ENCODE measurements at places on chromosomes 12 and 14. TPM values are rescaled to one million over a fixed set of nuclear protein-coding genes. Genes with fewer than 3 reads are reported as not detected.

DNA sequence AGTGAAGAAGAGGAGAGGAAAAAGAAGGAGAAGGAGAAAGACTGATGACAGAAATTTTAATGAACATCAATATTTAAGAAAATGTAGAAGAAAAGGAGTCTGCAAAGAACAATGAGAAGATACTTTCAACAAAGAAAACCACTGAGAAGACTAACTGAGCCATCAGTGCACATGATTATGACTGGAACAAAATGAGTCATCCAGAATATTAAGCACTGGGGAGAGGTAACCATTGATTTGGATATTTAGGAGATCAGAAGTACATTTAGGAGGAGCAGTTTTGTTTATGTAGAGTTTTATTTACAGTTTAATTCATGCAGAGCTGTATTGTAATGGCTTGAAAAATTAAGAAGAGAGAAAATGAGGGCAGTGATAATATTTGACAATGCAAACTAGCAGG, 159.1 kb downstream of the C12orf50 start:
- H3K27ac ChIP-seq, result no peak overlapping the region
- H3K4me3 ChIP-seq, result no peak overlapping the region
- H3K4me1 ChIP-seq, result no peaks in the 10 kb centered on the region
- DNase-seq, result no peak
- no peaks in the 10 kb centered on the region for H3K27me3 ChIP-seq

- peak overlapping the region; percentile 91 for H3K27ac ChIP-seq
- H3K27me3 ChIP-seq, result no peaks in the 10 kb centered on the region
- peaks cover 24% of the 10 kb centered on the region for H3K4me1 ChIP-seq
- no peaks in the 10 kb centered on the region for H3K36me3 ChIP-seq
- DNase-seq, result peak; percentile 72
- no peak overlapping the region for H3K4me3 ChIP-seq
Observed at GRCh38 chr12:6215932-6216494, 15.8 kb downstream of the CD9 start.

- H3K4me3 ChIP-seq, result no peak overlapping the region
- peaks cover 18% of the 10 kb centered on the region for H3K4me1 ChIP-seq
- no peaks in the 10 kb centered on the region for H3K27me3 ChIP-seq
Observed at GRCh38 chr12:120101182-120101581, 15.4 kb downstream of the RAB35 start.

- no peak overlapping the region for H3K27ac ChIP-seq
- no peaks in the 10 kb centered on the region for H3K4me1 ChIP-seq
- no peaks in the 10 kb centered on the region for H3K36me3 ChIP-seq
- H3K27me3 ChIP-seq, result no peaks in the 10 kb centered on the region
- DNase-seq, result no peak
Observed at GRCh38 chr12:46217541-46218321, 51.1 kb downstream of the SLC38A1 start.

GRCh38 chr12:85530456-85530855, 250.4 kb downstream of the ALX1 start:
- no peak for DNase-seq
- H3K27ac ChIP-seq, result no peak overlapping the region
- no peaks in the 10 kb centered on the region for H3K4me1 ChIP-seq
- no peaks in the 10 kb centered on the region for H3K27me3 ChIP-seq

DNA sequence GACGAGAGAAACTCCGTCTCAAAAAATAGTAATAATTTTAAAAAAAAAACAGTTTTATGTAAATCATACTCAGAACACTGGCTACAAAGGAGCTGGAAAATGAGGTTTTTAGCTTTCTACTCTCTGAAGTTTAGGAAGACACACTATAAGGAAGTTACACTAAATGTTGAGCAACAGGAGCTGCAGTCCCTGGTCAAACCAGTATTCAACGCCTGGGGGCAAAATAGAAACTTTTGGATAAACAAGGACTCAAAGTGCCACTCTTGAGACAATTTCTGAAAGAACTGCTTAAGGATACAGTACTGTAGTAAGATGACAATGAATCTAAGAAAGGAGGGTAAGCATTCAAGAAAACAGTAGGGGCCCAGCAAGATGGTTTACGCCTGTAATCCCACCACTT, 29.3 kb downstream of the ACTR6 start:
- no peaks in the 10 kb centered on the region for H3K27me3 ChIP-seq
- no peaks in the 10 kb centered on the region for H3K36me3 ChIP-seq

CD27 gene
- 0.35 TPM for total RNA-seq
